ENCODE measurements at places on chromosomes 6 and 20.
A peak's percentile ranks its signal among the peaks of the same experiment; 100 is the strongest.

DNA sequence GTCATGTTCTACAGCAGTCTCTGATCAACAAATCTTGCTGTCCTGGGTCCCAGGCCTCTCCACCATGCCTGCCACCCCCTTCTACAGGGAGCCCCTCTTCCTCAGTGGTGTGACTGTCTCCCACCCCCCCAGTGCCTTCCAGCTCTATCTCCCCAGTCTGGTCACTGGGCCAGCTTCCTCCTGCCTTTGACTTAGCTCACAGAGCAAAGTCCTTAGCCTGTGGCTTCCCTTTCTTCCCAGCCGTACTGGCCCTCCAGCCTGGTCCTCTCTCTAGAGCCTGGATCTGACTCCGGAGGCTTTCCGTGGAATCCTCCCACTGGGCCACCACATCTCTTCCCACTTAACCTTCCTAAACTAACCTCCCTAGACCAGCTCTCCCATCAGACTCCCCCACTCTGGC is 17.0 kb downstream of the MAPK13 start:
- no peak for DNase-seq

- no peak for DNase-seq
Measured at GRCh38 chr6:2973676-2974075, 2.3 kb upstream of the SERPINB6 start.

GRCh38 chr6:30507849-30508827 is 18.8 kb downstream of the HLA-E start:
- no peak for DNase-seq

- no peak for DNase-seq
Measured at GRCh38 chr20:40568200-40568599, 120.8 kb downstream of the MAFB start.

DNA sequence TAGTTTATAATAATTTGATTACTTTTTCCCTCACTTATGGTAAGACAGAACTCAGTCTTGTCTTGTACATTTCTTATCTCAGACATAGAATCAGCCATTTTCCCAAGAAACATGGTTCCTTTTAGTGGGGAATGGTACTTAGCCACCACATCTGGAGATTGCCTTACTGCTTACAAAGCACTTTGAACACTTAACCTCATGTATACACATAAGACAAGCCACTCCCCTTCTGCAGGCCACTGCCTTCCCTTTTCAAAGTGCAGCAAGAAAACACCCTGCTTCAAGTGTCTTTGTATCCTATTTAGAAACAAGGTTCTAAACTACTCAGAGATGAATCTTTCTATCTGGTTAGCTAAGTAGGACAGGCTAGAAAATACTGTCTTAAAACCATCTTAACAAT is 159.2 kb downstream of the UBE3D start:
- DNase-seq = no peak

GRCh38 chr6:147717991-147718390 is 209.5 kb downstream of the SAMD5 start:
- no peak for DNase-seq

DNA sequence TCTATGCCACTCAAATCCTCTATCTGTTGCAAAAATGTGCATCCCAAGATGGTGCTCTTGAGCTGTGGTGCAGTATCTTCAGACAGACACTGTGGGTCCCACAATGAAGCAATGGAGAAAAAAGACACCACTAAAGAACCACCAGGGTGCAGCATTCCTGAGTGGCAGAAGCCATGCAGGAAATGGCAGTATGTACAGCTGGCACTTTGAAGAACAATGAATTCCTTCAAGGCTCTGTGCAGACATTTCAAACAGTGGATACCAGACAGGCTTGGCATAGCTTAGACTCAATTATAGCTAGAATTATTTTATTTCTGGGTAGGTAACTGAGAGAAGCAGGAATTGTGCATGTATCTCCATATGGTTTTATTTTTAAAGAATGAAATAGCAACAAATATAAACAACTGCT is 24.0 kb upstream of the HDAC2 start:
- DNase-seq = peak; percentile 88

DNA sequence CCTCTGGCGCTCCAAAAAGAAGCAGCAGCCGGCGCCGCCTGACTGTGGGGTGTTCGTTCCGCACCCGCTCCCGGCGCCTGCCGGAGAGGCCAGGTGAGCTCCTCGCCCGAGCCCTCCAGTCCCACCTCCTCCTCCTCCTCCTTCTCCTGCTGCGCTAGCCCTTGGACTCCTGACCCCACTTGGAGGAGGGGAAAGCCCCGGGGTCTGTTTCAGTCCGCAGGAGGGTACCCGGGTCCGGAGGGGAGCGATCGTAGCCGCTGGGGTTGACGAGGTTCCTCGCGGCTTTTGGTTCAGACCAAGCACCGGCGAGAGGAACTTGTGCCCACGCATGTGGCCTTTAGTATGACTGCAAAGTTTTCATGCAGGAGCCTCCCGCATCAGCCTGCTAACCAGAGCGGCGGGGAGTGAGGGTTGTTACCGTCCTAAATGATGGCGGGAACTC is 493 bp downstream of the CRYBG1 start:
- DNase-seq = no peak

DNA sequence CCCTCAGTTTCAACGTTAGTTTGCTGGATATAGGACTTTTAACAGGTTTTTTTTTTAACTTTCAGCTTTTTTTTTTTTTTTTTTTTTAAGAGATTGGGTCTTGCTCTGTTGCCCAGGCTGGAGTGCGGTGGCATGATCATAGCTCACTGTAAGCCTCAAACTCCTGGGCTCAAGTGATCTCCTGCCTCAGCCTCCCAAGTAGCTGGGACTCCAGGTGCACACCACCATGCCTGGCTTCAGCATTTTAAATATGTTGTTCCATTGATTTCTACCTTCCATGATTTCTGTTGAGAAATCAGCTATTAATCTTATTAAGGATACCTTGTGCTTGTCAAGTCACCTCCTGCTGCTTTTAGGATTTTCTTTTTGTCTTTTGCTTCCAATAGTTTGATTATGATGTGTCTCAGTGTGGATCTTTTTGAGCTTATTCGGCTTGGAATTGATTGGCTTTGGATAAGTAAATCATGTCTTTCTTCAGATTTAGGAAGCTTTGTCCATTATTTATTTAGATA is 52.0 kb downstream of the CDYL start:
- DNase-seq = no peak

DNA sequence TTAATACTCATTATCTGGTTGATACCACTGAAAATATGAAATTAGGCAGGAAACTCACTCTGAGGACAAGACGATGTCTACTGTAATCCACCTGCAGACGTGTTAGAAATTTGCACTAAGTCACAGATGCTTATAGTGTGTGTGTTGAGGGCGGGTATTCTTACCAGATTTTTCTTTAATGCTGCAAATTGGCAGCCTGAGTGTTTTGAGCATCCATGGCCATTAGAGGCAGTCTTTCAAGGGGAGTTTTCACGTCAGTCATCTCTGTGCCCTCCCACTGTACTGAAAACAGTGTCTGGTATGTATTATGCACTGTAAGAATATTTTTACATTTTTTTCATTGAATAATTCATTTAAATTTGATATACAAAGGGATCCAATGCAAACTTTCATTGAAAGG is 266.5 kb upstream of the QKI start:
- DNase-seq = no peak
